Lung (tissue), 17 donors: ENCODE measurements at places on chromosomes 6 and 20.
A peak's percentile ranks its signal among the peaks of the same experiment; 100 is the strongest.

DNA sequence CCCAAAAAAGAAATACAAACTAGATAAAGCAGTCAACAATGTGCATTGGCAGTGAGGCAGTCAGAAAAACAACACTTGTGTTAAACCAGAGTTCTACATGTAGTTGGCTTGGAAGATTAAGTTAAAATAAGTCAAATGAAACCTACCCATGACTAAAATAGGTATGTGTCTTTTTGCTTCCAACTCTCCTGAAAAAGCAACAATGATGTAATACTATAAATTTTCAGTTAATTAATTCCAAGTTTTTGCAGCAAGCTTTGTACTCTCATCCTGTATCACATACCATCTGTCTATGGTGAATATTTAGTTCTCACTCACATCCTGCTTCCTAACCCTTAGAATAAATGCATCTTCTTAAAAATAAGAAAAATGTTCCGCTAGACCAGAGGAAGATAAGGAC lies 261.5 kb downstream of the KIF16B start:
- no peak for DNase-seq
- H3K4me3 ChIP-seq: no peak overlapping the region
- no peaks in the 10 kb centered on the region for H3K4me1 ChIP-seq
- H3K36me3 ChIP-seq: no peaks in the 10 kb centered on the region
- no peak overlapping the region for H3K27ac ChIP-seq

- no peak overlapping the region for H3K27ac ChIP-seq
- no peak for DNase-seq
- peaks cover 26% of the 10 kb centered on the region for H3K4me1 ChIP-seq
- H3K4me3 ChIP-seq: no peak overlapping the region
Observed at GRCh38 chr6:133635447-133635846, 253.5 kb upstream of the TCF21 start.

DNA sequence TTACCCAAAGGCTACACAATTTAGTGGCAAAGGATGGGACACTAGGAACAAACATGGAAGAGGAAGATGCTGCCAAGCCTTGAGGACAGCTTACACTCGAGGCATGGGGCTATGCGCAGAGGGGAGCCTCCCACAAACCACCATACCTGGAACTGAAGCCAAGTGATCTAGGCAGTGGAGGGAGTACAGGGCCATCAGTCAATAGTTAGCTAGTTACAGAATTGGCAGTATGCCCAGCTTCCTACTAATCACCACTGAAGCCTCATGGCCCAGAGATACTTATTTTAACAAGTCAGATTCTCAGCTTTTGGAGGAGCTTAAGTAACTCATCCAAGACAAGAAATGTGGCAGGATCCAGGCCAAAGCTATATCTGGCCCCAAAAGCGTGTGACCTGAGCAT lies 226.6 kb upstream of the MOCS1 start:
- H3K27me3 ChIP-seq: no peaks in the 10 kb centered on the region
- no peak overlapping the region for H3K27ac ChIP-seq
- no peaks in the 10 kb centered on the region for H3K4me1 ChIP-seq
- DNase-seq: peak; percentile 11
- H3K4me3 ChIP-seq: no peak overlapping the region
- no peaks in the 10 kb centered on the region for H3K36me3 ChIP-seq

DNA sequence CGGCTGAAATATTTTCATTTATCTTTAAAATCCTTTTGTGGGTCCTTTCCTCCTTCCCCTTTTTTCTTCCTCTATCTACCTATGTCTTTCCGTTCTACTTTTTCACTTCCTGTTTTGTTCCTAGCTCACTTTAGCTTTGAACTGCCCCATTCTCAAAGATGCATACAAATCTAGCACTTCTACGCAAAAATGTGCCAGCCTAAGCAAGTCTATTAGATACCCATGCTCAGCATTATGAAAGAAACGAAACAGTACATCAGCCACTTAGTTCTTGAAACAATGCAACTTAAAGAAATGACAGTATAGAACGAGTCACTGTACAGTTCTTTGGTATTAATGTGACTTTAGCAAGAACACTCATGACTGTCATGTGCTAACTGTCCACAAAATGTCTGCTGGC lies 47.3 kb upstream of the MARCKS start:
- no peaks in the 10 kb centered on the region for H3K27me3 ChIP-seq
- no peak overlapping the region for H3K4me3 ChIP-seq
- no peaks in the 10 kb centered on the region for H3K36me3 ChIP-seq

GRCh38 chr6:168866534-168866933 lies 387.1 kb downstream of the THBS2 start:
- no peaks in the 10 kb centered on the region for H3K36me3 ChIP-seq
- no peaks in the 10 kb centered on the region for H3K4me1 ChIP-seq
- no peak overlapping the region for H3K4me3 ChIP-seq
- no peaks in the 10 kb centered on the region for H3K27me3 ChIP-seq
- H3K27ac ChIP-seq: no peak overlapping the region

GRCh38 chr20:38245753-38246152 lies 14.8 kb downstream of the KIAA1755 start:
- H3K27ac ChIP-seq: no peak overlapping the region
- H3K36me3 ChIP-seq: no peaks in the 10 kb centered on the region
- no peaks in the 10 kb centered on the region for H3K27me3 ChIP-seq
- no peak for DNase-seq

DNA sequence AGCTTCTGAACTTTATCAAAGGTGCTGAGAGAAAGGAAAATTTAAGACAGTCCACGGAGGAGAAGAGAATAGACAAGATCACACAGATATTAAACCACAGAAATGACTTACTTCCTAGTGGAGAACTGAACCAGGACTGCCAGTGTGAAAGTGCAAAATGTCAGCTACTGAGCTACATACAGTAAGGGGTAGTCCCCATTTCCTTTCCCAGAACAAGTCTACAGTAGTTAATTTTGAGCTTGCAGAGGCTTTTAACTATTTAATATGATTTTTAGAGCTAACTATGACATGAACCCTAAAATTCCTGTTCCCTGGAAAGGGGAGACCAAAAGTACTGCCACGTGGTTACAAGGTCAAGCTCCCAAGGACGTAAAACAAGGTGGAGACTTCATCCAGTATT lies 45.1 kb downstream of the CEP85L start:
- no peaks in the 10 kb centered on the region for H3K36me3 ChIP-seq
- H3K4me3 ChIP-seq: no peak overlapping the region
- H3K27me3 ChIP-seq: no peaks in the 10 kb centered on the region
- no peak overlapping the region for H3K27ac ChIP-seq

GRCh38 chr6:141463237-141463977 lies 669.3 kb upstream of the GJE1 start:
- H3K27me3 ChIP-seq: no peaks in the 10 kb centered on the region
- no peaks in the 10 kb centered on the region for H3K4me1 ChIP-seq
- no peak for DNase-seq
- no peaks in the 10 kb centered on the region for H3K36me3 ChIP-seq
- peak overlapping the region; percentile 70 for H3K27ac ChIP-seq

DNA sequence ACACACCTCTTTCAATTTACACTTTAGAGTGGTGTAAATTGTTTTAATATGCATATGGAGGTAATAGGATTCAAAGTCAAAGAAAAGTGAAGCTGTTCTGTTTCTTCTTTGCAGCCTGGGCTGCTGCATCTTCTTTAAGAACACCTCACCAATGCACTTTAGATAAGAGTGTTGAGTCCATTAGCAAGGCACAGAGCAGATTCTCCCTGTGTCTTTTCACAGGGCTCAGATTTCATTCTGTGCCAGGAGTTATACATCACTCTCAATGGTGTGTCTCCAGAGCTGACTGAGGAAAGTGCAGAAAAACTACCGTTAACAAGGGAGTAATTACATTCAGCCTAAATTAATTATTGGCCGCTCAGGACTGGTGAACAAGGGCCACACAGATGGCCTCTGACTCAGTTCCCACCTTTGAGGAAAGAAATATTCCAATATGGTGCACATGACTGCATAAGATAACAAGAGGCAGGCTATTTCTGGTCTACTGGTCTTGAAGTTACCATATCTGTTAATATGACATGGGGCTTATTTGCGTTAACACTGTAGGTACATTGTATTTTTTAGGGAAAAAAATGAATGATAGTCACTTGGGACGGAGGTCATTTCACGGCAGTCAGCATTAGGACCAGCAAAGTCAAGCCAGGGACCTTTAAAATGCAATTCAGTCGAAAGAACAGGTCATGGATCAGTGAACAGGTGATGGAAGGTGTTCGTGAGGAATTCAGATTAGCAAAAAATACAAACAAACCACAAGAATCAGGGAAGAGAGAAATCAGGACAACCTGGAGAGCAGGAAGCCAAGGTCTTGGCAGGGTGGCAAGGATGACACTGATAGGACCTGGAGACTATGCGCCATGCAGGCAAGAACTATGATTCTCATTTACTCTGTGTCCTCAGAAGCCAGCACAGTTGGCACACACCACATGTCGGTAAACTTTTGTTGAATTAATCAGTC lies 203.7 kb downstream of the TBX18 start:
- no peak overlapping the region for H3K4me3 ChIP-seq
- H3K4me1 ChIP-seq: no peaks in the 10 kb centered on the region
- no peaks in the 10 kb centered on the region for H3K36me3 ChIP-seq

DNA sequence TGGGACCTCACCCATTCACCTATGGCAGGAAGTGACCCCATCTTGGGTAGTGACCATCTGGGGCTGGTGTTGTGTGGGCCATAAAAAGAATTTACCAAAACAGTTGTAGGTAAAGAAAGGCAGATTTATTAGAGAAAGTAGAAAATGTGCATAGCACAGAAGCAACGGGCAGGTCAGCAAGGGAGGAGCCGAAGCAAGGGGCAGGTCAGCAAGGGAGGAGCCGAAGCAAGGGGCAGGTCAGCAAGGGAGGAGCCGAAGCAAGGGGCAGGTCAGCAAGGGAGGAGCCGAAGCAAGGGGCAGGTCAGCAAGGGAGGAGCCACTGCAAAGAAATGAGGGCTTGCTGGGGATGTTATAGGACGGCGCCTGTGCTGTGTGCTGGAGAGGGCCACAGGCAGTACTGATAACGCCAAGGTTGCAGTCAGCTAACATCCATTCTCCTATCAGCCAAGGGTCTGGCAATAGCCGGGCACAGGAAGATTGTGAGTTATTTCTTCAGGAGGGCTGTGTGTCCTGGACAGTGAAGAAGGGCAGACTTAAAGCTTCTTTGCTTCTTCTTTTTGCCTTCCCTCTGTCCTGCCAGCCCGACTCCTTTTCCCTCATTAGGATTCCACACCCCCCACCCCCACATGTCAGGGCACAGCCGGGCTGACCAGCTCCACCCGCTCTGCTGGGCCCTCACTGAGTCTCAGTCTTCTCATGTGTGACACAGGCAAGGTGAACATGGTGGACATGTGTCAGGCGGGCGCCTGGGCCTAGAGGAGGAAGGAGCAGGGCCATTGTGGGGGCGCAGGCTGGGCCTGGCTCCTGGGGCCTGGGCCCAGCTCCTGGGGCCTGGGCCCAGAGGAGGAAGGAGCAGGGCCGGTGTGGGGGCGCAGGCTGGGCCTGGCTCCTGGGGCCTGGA lies 31.6 kb upstream of the CHRNA4 start:
- no peak overlapping the region for H3K4me3 ChIP-seq
- H3K27ac ChIP-seq: no peak overlapping the region
- DNase-seq: no peak
- H3K4me1 ChIP-seq: no peaks in the 10 kb centered on the region

DNA sequence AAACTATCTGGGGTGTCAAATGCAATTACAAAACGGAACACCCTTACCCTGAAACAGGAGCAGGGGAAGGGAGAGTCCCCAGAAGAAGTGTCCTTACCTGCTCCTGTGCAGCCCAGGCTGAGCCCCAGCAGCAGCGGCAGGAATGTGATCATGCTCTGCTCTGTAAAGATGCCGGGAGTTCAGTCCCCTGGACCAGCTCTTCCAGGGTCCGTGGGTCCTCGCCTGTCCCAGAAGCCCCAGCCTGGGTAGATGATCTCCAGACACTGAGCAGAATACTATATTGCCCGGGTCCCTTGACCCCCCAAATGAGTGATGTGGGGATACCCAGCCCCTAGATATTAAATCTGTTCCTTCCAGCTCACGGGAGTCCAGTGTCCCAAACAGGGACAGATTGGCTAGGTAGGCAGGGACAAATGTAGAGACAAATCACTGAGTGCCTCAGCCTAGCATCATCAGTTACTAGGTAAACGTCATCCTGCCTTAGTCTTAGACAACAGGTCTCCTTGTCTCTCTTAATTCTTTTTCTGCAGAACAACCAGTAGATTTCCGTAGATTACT lies at the start of gene HLA-DMB:
Gene HLA-DMB, minus strand, starts transcription at position 373 of the 558 bp plus-strand sequence. Its CDS starts 221 bp downstream, at position 152.
- peaks cover 11% of the 10 kb centered on the region for H3K27me3 ChIP-seq
- DNase-seq: peak; percentile 82
- H3K27ac ChIP-seq: peak within 1 kb of the TSS; percentile 95
- peak within 1 kb of the TSS; percentile 37 for H3K4me3 ChIP-seq
- no peaks in the 10 kb centered on the region for H3K36me3 ChIP-seq

DNA sequence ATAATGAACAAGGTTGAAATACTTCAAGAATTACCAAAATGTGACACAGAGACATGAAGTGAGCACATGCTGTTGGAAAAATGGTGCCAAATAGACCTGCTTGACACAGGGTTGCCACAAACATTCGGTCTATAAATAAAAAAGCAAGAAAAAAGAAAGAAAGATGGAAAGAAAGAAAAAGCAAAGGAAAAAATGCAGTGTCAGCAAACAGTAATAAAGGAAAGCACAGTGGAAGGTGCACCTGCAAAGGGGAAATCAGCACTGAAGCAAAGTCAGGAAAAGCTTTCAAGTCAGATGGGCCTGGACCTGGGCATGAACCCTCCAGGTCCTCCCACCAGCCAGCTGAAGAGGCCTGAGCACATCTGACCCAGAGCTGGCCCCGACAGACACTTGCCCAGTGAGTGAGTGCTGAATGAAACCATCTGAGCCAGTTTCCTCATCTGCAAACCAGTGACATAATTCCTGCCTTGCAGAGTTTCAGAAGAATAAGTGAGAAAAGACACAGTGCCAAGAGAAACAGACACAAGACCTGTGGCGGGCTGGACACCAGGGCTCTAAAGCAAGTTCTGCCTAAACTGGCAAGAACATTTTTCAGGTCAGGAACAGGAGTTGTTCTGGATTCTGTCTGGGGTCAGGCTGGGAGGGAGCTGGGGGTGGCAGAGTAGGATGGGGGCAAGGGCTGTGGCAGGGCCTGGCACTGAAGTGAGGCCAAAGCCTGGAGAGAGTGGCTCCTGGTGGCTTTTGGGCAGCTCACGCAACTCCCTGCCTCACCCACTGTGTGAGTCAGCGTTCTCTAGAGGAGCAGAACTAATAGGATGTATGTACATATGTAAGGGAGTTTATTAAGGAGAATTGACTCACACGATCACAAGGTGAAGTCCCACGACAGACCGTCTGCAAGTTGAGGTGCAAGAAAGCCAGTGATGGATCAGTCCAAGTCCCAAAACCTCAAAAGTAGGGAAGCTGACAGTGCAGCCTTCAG lies 23.9 kb upstream of the MICB start:
- H3K4me1 ChIP-seq: no peaks in the 10 kb centered on the region
- H3K27me3 ChIP-seq: no peaks in the 10 kb centered on the region
- peak; percentile 30 for DNase-seq
- H3K36me3 ChIP-seq: no peaks in the 10 kb centered on the region
- H3K27ac ChIP-seq: no peak overlapping the region
- no peak overlapping the region for H3K4me3 ChIP-seq

- no peaks in the 10 kb centered on the region for H3K36me3 ChIP-seq
- no peak overlapping the region for H3K27ac ChIP-seq
- no peak for DNase-seq
- H3K27me3 ChIP-seq: no peaks in the 10 kb centered on the region
Observed at GRCh38 chr20:60131375-60131774, 173.2 kb downstream of the CDH26 start.

GRCh38 chr6:106525882-106526275 lies 103.4 kb downstream of the RTN4IP1 start:
- no peak overlapping the region for H3K27ac ChIP-seq
- H3K27me3 ChIP-seq: no peaks in the 10 kb centered on the region
- H3K4me1 ChIP-seq: no peaks in the 10 kb centered on the region
- peaks cover 2% of the 10 kb centered on the region for H3K36me3 ChIP-seq
- no peak overlapping the region for H3K4me3 ChIP-seq
